ENCODE measurements at places on chromosomes 7 and 10.

DNA sequence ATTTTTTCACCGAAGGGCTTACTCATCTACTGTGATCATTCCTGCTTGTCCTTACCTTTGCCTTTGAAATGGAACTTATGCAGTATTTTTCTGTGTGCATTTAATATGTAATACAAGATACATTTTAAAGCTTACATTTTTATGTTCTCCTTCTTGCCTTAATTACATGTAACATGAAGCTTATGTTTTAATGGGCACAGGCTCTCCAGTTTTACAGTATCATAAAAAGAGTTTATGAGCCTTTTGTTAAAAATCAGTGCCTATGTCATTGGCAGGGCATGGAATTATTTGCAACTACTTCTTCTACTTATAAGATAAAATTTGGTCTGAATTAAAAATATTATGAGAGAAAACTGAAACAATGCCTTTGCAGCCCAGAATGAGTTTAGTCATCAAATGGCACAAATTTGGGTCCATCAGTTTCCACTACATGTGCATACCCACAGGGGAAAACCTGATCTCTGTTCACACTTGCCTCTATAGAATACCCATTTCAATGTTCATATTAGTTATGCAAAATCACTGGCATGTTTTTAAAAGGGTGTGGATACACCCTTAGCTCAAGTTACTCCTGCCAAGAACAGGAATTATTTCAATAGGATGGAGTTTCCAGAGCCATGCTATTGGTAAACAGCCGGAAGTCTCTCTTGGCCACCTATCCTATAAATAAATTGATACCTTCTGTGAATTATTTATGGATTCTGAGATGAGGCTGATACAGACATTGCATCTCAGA lies 27.9 kb upstream of the WNT16 start:
- no peak for ATAC-seq

GRCh38 chr7:96284835-96285234 lies 37.1 kb downstream of the SLC25A13 start:
- ATAC-seq = peak; percentile 89

GRCh38 chr7:2645274-2645868 lies 13.6 kb downstream of the TTYH3 start:
- peak; percentile 8 for ATAC-seq

DNA sequence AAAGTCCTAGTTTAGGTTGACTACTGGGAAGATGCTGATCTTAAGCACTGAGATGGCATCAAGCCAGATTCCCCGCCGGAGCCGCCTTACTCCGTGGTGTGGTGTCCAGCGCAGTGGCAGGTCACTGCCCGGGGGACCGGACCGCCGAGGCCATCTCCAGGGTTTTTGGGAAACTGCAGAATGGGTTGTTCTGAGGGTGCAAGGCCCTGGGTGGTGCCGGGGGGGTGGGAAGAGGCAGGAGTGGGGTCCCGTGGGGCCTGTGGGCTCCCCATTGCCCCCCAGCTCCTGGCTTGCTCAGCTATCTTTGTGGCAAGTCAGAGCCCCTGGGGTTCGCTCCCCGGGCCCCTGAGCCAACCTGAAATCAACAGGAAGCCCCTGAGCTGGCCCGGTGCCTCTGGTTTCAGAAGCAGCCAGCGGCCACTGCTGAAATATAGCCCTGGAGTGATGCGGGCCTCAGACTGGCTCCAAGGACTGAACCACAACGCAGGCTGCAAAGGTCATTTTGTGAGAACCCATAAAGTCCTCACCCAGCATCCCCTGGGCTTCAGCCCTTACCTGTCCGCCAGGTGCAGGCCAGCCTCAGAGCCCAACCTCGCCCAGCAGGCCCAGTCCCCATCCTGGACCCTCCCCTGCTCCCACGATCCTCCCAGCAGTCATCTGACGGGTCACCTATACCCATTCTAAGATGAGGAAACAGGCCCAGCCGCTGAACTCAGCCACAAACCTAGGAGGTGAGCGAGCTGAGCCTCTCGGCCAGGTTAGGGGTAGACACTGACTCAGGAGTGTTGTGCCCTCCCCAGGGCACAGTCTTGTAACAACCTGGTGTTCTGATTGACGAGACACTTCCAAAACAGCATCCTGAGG lies 102.7 kb downstream of the PDGFA start:
- no peak for ATAC-seq

- peak; percentile 25 for ATAC-seq
These were observed 541 bp downstream of the ELMO1 start for GRCh38 chr7:37448011-37448635.

GRCh38 chr7:44646921-44647636 lies 40.7 kb downstream of the OGDH start:
- ATAC-seq = no peak

DNA sequence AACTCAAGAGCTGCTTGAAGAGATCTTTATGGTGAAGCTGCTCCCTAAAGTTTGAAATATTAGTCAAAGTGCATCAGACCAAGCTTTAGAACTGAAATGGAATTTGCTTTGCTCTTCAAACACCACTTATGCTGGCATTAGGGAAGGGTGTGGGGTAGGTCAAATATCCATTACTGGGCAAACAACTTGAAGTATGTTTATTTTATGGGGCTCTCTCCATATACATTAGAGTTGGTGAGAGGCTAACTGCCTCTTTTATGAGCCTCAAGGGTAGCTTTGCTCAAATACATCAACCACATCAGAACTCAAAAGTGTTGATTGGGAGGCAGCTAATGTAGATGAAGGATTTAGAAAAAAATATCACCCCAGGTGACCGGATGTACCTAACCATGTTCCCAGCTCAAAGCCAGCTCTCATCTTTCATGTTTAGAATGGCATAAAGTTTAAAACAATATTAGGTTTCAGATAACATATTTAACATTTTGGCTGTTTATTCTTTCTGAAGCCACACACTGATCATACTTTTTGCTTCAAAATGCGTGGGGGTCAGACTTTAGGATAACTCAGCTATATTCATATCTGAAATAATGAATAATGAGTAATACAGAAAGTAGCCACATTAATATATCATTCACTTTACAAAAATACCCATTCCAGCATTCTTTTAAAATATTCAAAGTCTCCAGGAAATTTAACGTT lies 318.6 kb downstream of the PTEN start:
- ATAC-seq = peak; percentile 52

Data from activated T-helper 17 cell treated with anti-CD3 and anti-CD28 coated beads, Interleukin-2, amount 50 U/mL, for 72 hours (primary cell).